ENCODE measurements at places on chromosomes 6 and 20.

- no peak for DNase-seq
Measured at GRCh38 chr20:61448386-61448785, 196.3 kb downstream of the CDH4 start.

- DNase-seq: no peak
Measured at GRCh38 chr20:63703471-63703975, 4.3 kb downstream of the ARFRP1 start.

DNA sequence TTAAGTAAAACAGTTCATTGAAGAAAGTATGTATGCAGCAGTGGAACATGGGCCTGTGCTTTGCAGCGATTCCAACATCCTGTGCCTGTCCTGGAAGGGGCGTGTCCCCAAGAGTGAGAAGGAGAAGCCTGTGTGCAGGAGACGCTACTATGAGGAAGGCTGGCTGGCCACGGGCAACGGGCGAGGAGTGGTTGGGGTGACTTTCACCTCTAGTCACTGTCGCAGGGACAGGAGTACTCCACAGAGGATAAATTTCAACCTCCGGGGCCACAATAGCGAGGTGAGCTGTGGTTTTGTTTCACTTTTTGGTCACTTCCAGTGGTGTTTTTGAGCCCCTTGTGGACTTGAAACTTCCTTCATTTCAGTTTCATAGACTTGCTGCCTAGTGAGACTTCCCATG lies 1.7 kb downstream of the TULP4 start:
- no peak for DNase-seq

DNA sequence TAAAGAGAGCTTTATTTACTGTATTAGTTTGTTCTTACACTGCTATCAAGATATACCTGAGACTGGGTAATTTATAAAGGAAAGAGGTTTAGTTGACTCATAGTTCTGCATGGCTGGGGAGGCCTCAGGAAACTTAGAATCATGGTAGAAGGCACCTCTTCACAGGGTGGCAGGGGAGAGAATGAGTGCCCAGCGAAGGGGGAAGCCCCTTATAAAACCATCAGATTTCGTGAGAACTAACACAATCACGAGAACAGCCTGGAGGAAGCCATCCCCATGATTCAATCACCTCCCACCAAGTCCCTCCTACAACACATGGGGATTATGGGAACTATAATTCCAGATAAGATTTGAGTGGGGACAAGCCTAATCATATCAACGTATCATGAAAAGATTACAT lies 27.2 kb downstream of the ARID1B start:
- DNase-seq: no peak

DNA sequence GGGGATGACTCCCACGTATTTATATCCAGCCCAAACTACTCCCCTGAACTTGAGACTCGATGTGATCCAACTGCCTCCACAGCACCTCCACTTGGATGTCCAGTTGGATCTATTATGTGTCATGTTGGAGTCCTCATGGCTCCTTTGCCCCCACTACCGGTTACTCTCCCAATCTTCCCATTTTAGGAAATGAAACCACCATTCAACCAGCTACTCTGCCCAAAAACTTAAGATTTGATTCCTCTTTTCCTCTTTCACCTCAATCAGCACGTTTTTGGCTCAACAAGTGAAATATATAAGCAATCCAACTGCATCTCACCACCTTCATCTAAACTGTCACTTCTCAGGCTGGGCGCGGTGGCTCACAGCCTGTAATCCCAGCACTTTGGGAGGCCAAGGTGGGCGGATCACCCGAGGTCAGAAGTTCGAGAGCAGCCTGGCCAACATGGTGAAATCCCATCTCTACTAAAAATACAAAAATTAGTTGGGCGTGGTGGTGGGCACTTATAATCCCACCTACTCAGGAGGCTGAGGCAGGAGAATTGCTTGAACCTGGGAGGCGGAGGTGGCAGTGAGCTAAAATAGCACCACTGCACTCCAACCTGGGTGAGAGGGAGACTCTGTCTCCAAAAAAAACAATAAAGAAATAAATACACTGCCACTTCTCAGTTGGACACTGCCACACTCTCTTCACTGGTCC lies 3.4 kb downstream of the AHCY start:
- DNase-seq: no peak

DNA sequence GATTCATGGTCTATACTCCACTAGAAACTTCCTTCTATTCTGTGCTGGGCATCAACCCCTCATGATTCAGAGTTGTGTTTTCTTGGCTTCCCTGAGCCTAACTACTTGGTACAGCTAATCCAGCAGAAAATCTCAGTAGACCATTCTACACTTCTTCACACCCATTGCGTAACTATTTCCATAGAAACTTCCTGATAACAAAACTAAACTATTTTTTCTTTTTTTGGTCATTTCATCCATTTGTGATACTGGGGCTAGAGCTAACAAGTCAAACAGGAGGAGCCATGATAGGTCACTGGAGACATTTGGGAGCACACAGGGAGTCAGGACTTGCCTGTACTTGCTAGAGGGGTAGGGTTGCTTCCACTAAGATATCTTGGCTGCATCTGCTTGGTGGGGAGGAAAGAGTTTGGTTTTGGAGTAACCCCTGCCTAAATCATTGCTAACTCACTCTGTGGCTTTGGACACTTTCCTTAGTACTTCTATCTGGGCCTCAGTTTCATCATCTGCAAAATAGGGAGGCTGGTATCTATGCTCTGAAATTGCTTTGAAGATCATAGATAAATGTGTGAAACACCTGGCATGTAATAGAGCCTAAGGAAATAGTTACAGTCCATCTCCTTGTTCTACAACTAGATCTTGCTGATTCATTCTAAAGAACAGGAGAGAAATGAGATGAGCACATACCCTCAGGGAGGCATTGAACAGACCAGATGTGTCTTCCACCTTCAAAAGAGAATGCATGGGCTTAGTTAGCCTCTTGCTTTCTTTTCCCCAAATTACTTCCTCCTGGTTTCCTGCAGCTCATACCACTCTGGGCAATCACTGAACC lies 127.9 kb upstream of the ADGRF1 start:
- no peak for DNase-seq

DNA sequence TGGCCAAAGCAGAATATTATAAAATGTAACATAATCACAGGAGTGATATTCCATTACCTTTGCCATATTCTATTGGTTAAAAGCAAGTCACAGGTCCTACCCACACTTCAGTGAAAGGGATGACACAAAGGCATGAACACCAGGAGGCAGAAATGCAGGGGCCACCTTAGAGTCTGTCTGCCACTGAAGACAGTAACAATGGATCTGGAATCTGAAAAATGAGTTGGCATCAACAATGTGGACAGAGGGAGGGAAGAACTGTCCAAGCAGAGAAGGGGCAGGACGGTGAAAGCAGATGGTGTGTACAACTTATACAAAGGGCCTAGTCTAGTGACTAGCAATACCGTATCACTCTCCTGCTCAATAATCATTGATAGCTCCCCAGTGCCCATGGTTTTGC lies 6.6 kb upstream of the LPIN3 start:
- no peak for DNase-seq

DNA sequence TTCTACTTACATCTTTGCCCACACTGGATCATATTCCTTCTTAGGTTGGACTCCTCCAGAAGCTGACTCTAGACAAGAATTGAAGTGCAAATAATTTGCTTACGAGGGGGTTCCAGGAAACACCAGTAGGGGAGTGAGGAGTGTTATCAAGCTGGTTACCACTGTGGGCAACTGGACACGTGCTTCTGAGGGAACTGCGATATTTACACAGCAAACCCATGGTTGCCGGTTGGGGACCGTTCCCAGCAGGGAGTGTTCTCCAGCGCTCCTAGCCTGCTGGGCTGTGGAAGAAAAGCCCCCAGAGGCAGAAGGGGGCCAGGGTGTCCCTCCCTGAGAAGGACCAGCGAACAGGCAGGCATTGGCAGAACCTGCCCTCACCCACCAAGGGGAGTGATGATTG lies 21.7 kb downstream of the MDFI start:
- no peak for DNase-seq

GRCh38 chr6:142947714-142948480 lies 2.9 kb upstream of the HIVEP2 start:
- no peak for DNase-seq

GRCh38 chr6:90374201-90374600 lies 77.6 kb upstream of the BACH2 start:
- no peak for DNase-seq

- DNase-seq: no peak
Measured at GRCh38 chr6:166824146-166824879, 132.0 kb downstream of the RNASET2 start.

DNA sequence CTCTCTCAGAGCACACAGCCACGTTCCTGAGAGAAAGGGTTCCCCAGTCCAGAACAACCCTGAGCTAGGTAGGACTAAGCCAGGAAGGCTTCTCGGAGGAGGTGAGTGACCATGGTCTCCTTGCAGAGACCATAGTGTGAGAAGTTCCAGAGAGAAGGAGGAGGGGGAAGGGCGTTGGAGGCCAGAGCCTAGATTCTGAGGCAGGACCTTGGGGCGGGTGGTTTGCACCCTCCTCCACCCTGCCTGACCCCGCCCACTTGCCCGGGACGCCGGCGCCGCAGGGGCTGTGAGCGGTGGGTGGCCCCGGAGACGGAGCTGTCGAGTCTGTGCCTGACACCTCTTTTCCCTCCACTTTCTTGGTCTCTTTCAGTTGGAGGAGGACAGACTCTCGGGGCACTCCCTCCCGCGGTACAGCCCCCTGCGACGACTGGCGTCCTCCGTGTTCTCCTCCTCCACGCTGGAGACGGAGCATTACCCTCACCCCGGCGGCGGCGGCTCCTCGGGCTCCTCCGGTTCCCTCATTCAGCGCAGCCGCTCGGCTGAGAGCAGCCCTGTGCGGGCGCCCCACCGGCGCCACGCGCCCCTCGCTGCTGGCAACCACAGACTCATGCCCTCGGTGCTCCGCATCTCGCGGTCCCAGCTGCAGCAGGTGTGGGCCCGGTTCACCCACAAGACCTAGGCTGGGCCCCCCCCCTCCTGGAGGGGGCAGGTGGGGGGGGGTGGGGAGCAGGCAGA lies 26.2 kb downstream of the TTBK1 start:
- peak; percentile 31 for DNase-seq

- no peak for DNase-seq
Measured at GRCh38 chr6:166573511-166574216, 12.8 kb downstream of the RAMACL start.

DNA sequence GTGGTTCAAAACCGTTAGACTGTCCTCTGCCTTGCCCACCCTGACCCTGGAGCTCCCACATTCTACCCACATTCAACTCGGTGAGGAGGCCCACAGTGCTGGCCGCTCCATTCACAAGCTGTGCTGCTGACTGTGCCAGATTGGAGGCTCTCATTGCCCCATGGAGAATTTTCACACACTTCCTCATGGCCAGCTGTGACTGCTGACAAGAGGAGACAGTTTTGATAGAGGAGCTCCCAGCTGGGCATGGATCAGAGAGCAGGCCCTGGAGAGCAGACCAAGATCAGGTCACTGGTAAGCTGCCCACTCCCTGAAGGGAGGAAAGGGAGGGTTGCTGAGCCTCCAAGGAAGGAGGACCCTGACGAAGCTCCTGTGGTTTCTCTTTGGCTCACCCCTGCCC lies 246.1 kb upstream of the RIN2 start:
- DNase-seq: no peak

- no peak for DNase-seq
Measured at GRCh38 chr20:2729251-2729713, 36.7 kb downstream of the EBF4 start.

DNA sequence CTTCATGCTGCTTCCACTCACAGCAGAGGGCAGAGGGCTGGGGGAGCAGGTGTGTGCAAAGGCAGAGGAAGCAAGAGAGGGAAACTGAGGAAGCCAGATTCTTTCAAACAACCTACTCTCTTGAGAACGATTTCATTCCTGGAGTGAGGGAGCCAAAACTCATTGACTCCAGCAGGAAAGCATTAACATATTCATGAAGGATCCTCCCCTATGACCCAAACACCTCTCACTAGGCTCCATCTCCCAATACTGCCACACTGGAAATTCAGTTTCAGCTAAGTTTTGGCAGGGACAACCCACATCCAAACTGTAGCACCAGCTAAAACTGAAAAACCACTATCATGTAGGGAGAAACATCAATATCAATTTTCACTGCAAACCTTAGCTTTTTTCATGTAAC lies 125.1 kb downstream of the OLIG3 start:
- DNase-seq: no peak

DNA sequence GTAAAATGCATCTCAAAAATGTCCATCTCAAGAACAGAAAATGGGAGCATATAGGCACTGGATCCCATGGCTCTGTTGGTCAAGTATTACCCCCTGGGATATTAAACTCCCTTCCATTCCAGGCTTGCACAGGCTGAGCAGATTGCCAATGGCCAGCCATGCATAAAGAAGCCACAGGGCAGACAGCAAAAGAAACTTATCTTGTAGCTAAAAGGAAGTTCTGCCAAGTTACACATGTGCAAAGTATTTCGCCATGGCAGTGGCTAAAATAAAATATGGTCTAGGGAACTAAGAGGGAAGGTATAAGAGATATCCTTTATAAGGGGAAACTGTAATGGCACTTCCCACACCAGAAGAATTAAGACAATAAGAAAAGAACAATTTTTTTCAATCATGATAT lies 415.6 kb upstream of the BTBD3 start:
- no peak for DNase-seq

DNA sequence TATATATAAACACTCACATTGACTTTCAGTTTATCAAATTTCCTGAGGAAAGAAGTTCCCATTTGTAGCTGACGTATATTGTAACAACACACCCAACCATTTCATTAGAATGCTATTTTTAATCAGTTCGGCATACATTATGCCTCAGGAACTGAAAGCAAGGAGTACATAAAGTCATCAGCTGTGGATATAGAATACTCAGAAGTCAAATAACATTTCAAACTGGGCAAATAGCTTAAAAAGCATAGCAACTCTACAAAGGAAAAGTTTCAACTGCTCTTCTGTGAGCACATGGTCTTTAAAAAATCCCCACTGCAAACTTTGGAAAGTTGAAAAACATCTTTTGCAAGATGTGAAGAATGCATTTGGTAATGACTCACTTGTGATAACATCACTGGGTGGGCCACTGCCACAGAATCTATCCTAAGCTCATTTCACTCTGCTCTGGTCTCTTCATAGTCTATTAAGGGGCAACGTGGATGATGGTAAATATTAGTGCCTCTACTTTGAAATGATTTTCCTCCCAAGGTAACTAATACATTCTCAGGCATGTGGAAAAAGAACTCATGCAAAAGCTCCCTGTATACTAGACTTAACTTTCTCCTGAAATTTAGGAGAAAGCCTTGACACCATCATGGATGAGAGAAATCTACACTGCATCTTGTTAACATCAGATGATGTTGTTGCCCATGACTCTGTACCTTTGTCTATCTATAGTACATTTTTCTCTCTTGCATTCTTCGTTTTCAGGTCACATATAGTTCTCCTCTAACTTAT lies 49.2 kb downstream of the FYN start:
- DNase-seq: no peak

DNA sequence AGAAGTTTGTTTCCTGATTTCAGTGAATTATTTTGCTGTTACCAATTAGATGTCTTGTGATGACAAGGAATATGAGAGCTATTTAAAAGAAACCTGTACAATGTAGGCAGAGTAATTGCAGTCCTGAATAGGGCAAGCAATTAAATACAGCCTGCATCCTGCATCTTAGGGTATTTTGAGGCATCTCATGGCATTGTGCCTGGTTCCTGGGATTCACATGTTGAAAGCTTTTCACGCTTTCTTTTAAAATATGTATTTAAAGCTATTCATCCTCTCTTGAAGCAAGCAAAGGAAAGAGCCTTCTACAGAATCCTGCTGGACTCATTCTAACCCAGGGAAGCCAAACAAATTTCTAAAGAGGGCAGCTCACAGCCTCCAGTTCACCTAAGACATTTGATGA lies 4.7 kb upstream of the RRAGD start:
- no peak for DNase-seq

Measured in activated gamma-delta T cell (primary cell).